NCI-H226 (cell line): ENCODE measurements at places on chromosomes 16 and 17.

DNA sequence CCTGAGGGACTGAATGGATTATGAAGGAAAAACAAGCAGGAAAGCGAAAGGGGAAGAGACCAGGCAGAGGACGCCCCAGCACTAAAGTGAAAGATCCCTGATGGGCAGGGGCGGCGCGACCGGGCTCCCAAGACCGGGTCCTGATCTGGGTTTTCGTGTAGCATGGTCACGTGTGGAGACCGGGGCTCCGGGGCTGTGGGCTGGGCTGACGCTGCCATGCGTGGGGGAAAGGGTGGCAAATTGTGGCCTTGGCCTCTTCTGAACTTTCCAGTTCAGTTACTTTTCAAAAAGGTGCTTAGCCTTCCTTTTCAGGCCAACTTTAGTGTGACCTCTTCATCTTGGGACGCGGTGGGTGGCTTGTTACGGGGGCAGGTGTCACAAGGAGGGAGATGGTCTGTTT lies 57.5 kb downstream of the METRNL start:
- DNase-seq = no peak

DNA sequence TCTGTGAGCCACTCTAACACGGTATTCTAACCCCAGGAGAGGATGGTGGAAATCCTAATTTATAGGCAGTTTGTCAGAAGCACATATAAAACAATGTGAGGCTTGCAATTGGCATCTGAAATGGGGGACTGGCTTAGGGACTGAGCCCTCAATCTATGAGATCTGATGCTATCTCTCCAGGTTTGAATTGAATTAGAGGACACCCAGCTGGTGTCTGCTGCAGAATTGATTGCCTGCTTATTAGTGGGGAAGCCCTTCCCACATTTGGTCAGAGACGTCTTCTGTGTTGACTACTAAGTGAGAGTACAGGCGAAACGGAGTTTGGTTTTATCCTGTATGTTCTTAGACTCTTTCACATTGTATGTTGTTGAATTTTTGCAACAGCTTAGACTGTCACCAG lies 13.6 kb upstream of the TMIGD1 start:
- DNase-seq = no peak

DNA sequence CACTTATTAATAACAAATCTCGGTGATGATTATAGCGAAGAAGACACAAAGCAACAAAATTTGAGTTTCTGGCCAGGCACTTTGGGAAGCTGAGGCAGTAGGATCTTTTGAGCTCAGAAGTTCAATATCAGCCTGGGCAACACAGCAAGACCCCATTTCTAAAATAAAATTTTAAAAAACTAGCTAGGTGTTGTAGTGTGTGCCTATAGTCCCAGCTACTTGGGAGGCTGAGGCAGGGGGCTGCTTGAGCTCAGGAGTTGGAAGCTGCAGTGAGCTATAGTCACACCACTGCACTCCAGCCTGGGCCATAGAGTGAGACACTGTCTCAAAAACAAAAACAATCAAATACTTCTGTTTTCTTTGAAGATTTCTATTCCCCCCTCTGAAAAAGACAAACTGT lies 104.9 kb downstream of the SYCE1L start:
- DNase-seq = no peak

GRCh38 chr16:27671410-27671809 lies 121.5 kb downstream of the KATNIP start:
- no peak for DNase-seq

- DNase-seq = no peak
Observed at GRCh38 chr16:56520251-56520577, 390 bp upstream of the BBS2 start.

DNA sequence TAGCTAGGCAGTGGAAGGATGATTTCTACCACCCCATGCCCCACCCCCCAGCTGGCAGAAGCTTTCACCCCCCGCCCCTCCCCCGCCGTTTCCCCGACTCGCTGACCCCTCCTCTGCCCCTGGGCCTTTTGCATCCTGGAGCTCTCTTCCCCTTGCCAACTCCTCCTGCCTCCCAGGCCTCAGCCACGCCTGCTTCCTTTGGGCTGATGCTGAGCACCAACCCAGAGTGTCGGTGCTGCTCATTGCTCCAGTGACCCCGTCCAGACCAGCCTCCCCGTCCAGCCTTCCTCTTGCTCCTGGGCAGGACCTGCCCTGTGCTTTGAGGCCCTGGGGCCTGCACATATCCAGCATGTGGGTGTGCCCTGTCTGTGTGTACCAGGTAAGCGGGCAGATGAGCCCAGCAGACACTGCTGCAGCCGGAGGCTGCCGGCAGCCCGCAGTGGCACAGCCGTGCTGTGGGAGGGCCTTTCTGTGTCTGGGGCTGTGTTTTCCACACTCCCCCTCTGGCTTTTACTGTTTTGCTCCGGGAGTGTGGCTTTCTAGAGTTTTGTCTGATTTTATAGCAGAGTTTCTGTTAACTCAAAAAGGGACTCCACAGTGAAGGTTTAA lies 72.9 kb downstream of the JPH3 start:
- peak; percentile 71 for DNase-seq

GRCh38 chr17:27455236-27455913 lies 873 bp upstream of the KSR1 start:
- DNase-seq = no peak

DNA sequence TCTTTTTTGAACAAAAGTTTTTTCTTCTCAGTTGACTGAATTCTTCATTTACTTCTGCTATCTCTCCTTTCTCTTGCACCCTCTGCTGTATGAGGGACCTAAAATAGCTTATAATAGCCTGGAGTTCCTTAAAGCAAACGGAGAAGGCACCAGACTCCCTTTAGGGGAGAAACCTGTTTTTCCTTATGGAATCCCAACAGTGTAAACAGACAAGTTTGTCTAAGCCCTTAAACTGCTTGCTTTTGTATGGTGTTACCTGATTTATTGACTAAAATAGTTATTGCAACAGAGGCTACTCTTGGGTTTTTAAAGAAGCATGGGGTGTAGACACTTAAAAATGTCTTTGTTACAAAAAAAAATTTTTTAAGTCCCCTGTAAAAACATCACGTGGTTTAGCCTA lies 12.9 kb upstream of the TRIM25 start:
- no peak for DNase-seq

DNA sequence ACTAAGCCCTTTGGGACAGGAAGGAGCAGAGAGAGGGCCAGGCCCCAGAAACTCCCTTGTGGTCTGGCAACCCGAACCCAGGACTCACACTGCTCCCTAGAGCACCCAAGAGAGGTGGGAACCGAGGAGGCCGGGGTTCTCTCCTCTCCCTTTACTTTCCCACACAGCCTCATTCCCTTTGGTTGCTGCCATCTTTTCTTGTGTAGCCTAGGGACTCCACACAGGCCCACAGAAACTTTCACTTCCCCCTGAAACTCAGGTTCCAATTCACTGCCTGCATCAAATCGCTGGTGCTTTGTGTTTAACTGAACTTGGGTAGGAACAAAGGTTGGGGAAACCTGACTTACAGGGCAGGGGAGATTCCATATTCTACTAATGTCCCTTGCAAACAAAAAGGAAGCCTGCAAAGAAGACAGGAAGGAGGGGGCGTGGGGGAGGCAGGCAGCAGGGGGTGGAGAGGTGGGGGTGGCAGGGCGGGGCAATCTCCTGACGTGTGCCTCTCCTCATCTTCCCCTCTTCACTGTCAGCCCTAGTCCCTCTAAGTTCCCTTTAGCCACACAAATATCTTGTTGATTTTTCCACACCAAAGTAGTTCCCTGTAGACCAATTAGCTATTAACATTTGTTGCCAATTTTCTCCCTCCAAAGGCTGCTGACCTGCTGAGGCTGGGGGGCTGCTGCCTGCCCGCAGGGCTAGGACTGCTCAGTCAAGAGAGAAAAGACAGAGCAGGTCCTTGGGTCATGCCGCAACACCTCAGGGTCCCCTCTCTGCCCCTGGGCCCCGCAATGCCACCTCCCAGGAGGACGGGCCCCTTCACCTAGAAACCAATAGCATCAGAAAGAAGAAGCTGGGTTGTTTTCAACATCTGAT lies 8.0 kb downstream of the ST3GAL2 start:
- no peak for DNase-seq

DNA sequence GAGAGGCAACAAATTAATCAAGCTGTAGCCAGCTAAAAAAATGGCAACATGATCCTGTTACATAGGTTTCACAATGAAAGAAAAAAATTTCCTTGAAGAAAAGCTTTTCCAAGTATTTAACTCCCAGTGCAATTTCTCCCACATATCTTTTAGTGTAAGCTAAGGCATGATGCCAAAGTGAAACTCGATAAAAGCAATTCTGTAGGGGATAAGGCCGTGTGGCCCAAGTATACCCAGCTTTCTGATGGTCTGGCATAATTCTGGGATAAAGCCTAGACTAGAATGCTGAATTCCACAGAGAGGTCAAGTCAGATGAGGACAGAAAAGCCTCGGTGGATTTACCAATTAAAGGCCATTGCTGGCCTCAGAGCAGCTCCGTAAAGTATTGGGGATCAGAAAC lies 36.2 kb downstream of the CTCF start:
- DNase-seq = no peak

DNA sequence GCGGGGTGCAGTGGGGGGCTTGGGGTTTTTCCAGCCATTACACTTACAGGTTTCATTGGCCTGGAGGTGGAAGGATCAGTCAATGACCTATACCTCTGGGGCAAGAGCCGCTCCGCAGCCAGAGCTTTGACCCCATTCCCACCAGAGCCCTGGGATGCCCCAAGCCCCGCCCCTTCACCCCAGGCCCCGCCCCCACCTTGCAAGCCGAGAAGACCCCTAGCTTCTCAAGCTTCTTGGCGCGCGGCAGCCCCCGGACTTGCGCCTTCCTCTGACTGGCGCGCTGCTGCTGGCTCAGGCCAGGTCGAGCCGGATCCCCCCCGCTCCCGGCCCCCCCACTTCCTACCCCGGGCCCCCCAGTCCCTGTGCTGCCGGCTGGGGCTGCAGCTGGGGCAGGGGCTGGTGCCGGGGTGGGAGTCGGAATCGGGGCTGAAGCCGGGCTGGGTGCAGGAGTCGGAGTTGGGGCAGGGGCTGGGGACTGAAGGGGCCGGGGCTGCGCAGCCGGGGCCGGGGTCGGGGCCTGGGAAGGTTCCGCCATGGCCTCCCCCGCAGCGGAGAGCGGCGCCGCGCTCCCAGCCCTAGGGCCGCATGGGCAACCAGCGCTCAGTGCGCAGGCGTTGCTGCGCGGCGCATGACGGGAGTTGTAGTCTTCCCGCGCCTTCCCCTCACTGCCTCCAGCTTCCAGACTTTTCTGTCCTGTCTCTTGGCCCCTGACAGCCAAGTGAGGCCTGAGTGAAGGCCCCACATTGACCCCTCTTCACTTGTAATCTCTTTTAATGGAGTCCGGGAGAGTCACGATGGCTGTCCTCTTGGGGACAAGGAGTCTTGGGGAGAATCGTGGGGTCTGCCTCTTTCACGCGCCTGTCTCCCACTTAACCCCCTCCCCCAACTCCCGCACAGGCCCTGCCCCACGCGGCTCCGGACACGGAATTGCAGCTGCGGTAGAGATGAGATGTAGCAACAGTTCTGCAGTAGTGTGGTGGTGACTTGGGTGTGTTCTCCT lies at the start of gene KAT2A:
Gene KAT2A, minus strand, starts transcription at position 598 of the 1,000 bp plus-strand sequence. Its CDS starts 63 bp downstream, at position 535.
- DNase-seq = peak; percentile 76

DNA sequence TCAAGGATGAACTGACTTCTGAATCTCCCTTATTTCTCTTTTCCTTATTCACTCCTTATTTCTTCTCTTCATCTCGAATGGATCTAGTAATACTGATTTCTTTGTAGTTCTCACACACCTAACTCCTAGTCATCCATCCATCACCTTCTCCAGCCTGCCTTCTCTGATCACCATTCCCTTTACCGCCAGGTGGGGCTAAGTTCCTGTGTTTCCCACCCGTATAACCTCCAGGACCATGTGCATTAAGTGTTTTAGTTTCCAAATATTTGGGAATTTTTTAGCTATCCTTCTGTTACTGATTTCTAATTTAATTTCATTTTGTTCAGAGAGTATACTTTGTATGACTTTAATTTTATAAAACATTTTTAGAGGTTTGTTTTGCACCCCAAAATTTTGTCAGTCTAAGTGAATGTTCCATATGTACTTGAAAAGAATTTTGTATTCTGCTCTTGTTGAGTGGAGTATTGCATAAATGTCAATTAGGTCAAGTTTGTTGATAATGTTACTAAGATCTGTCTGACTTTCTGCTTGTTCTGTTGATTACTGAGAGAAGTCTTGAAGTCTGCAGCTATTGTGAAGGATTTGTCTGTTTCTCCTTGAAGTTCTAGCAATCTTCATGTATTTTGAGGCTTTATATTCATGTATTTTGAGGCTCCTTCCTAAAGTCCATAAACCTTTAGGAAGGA lies 8.8 kb downstream of the BPTF start:
- no peak for DNase-seq

GRCh38 chr17:49210158-49211029 lies at the start of the genes ABI3 and GNGT2:
ABI3 (plus strand) TSS chr17:49210707; CDS start chr17:49210725, 18 bp downstream.
GNGT2 (minus strand) TSS chr17:49210574; CDS start chr17:49207422, 3,152 bp downstream.
- no peak for DNase-seq

GRCh38 chr16:22355487-22355908 lies 18.9 kb downstream of the CDR2 start:
- no peak for DNase-seq

GRCh38 chr16:75579281-75579834 lies 13.2 kb downstream of the GABARAPL2 start:
- DNase-seq = no peak

- DNase-seq = peak; percentile 67
Observed at GRCh38 chr17:40445751-40446468, 2.7 kb downstream of the IGFBP4 start.

GRCh38 chr17:27862004-27862403 lies 31.2 kb downstream of the LYRM9 start:
- no peak for DNase-seq

DNA sequence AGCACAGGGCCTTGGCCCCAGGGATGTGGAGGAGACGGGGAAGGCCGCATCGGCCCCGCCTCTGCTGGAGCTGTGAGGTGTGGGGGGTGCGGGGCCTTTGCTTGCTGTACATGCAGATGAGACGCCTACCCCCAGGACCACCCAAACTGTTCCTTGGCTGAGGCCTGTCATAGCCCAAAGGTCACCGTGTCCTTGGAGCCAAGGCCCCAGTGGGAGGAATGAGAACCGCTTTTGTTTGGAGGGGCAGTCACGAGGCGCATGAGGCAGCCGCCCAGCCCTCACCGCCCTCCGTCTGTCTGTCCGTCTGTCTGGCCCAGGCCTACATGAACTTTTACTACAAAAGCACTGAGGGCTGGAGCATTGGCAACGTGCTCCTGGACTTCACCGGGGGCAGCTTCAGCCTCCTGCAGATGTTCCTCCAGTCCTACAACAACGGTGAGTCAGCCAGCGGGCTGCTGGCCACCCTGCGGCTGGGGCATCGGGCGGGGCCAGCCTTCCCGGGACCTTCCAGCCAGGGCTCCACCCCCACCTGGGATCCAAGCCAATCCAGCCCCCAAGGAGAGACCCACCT lies 8.8 kb downstream of the TAX1BP3 start:
- peak; percentile 70 for DNase-seq

DNA sequence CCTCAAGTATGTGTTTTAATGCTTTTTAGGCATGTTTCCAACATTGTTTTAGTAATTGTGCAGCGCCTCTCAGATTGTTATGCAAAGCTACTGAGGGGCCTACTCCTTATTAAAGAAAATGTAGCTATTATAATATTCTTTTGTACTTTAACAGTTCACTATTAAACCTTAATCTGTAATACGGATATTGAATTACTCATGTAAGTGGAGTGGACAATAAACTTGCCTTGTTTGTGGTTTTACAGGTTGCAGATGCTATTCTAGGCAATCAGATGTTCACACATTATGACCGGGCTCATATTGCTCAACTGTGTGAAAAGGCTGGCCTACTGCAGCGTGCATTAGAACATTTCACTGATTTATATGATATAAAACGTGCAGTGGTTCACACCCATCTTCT lies 41.0 kb downstream of the PTRH2 start:
- peak; percentile 62 for DNase-seq

GRCh38 chr16:88968589-88969280 lies 8.3 kb downstream of the CBFA2T3 start:
- DNase-seq = no peak
